ENCODE measurements at places on chromosomes 7 and 10. TPM values are rescaled to one million over a fixed set of nuclear protein-coding genes. Genes with fewer than 3 reads are reported as not detected.

SCART1 gene
- total RNA-seq, result 2.7 TPM

ITPRID1 gene
- total RNA-seq, result not detected

PDK4 gene
- total RNA-seq, result under 0.01 TPM

RPEL1 gene
- not detected for total RNA-seq

SP8 gene
- not detected for total RNA-seq

INA gene
- 0.30 TPM for total RNA-seq

CALHM3 gene
- total RNA-seq, result not detected

CHAT gene
- not detected for total RNA-seq

Measured in smooth muscle cell of the umbilical artery (primary cell).